ENCODE measurements at places on chromosomes 2 and 18. TPM values are rescaled to one million over a fixed set of nuclear protein-coding genes. Genes with fewer than 3 reads are reported as not detected.

- no peak for DNase-seq
Observed at GRCh38 chr18:10241579-10241978, 212.9 kb upstream of the APCDD1 start.

The GATA6 gene
- total RNA-seq, result 43.9 TPM

DNA sequence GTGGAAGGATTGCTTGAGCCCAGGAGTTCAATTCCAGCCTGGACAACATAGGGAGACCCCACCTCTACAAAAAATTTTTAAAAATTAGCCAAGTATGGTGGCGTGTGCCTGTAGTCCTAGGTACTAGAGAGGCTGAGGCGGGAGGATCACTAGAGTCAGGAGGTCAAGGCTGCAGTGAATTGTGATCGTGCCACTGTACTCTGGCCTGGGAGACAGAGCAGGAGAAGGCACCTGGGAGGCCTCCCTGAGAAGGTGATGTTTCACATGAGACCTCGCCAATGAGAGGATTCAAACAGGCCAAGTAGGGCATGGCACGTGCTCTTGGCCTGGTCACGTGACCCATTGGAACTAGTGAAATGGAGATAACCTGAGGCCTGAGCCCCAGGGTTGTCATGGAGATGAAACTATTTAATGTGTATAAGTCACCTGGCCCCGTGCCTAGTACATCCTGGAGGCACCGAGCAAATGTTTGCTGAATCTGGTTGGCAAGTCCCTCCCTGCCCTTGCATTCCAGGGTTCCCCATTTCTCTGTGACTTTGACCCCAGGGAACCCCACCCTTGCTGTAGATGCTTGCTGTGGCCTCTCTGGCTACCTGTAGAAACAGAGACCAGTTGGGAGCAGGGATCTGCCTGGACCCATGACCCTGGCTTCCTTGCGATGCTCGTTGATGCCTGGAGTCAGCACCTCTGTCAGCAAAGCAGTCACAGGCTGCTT lies 26.1 kb upstream of the ROCK2 start:
- DNase-seq, result no peak

GRCh38 chr2:42046819-42047487 lies 868 bp upstream of the PKDCC start:
- peak; percentile 50 for DNase-seq

DNA sequence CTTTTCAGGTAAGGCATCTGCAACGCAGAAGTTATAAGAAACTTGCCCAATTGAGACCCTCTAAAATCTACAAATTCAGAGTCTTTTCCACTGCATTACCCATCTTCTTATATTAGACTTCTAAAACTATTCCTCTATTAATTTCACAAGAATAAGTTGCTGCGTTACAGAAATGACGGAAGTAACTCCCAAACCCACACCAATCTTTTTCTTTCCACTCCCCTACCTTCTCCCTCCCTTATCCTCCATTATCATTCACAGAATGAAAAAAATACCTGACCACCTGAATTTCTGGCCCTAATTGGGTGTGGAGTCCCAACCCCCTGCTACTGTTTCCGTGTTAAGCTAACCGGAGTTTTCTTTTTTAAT lies 689 bp downstream of the RPRD1A start:
- DNase-seq, result no peak

The COPS9 gene
- total RNA-seq, result 160 TPM

The MAB21L4 gene
- total RNA-seq, result not detected

The IL36B gene
- not detected for total RNA-seq

GRCh38 chr2:230209422-230210051 lies 10.2 kb downstream of the SP110 start:
- no peak for DNase-seq
